ENCODE measurements at places on chromosomes 7 and 10.
A peak's percentile ranks its signal among the peaks of the same experiment; 100 is the strongest.

- no peak for DNase-seq
Measured at GRCh38 chr10:14800397-14800796, 25.7 kb upstream of the FAM107B start.

GRCh38 chr7:120014925-120015465, 258.0 kb upstream of the KCND2 start:
- no peak for DNase-seq

DNA sequence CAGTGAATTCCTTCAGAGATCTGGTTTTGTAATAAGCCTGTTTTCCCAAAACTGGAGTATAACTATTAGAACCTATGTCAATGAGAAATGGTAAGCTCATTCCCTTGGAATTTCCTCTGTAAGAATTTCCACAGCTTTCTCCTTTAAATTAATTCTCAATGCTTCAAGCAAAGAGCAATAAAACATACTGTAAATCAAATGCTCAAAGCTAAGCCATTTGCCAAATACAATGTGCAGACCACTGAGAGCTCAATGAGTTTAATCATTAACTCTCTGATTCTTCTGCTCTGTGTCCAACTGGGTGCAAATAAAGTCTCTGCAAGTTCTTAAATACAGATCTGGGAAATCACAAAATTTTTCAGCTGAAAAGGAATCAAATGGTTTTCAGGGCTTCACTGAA, 227.6 kb upstream of the IMMP2L start:
- DNase-seq: no peak

- DNase-seq: no peak
Measured at GRCh38 chr7:142890874-142891485, 5.4 kb upstream of the TRPV6 start.

DNA sequence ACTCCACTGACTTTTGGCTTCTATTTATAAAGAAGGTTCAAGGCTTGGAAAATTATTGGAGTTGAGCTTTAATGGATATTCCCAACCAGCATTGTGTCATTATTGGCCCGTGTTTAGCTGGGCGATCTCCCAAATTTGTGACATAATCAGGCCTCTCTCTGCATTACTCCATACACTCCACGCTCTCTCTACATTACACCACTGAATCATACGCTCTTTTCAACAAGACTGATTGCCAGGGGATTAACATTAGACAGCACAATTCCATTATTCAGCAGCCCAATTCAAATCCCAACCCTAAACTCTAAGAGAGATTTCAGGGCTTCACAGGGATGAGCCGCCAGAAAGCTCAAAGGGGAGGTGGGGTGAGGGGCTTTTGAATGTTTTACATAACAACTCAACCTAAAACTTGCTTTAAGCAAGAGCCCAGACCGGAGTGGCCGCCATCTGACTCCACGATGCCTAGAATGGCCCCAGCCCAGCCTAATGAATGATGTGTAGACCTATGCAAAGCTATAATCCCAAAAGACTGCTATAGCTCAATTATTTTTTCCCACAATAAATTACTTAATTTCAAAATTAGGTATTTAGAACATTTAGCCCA, 61.8 kb downstream of the FGFR2 start:
- DNase-seq: peak; percentile 92

DNA sequence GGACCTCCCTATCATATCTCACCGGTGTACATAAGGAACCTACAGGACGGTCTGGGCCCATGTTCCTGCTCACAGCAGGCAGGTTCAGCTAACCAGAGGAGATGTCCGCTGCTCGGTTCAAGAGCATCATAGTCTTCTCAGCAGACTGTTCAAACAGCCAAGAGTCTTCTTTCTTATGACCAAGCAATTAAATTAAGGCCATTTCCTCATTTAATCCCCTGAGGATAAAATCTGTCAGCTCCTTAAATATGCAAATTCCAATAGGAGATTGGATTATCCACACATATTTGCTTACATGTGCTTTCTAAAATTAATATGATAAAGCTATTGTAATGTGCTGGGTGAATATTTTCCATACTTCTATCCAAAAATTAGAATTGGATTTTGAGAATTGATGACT, 59.7 kb downstream of the LMBR1 start:
- DNase-seq: no peak

DNA sequence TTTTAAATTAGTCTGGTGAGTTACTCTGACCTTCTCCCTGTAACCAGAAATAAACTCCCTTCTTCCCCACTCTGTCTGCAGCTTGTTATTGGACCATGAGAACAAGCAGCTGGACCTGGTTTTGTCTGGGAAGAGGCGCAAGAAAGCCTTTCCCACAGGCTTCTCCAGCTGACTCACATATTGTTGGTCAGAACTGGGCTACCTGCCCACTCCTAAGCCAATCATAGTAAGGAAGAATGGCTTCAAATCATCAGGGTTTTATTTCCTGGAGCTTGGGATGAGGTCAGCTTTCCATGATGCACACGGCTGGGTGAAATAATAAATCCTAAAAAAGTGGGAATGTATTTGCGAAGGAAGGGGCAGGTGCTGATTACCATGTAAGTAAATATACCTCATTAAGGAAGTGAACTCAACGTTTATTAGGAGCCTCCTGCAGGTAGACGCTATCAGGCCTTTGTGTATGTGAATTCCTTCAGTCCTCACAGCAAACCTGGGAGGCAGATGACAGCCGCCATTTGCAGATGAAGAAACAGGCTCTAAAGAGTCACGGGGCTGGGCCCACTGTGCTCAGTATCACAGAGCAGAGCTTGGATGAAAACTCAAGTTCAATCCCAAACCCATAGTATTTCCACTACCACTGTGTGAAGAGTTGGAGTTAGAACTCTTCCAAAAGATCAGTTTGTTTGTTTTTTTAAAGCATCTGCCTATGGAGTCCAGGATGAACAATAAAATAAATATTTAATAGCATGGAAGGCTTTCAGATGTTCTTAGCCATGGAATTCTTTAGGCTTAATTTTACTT, 32.8 kb downstream of the IL15RA start:
- DNase-seq: peak; percentile 95

- no peak for DNase-seq
Measured at GRCh38 chr10:80509403-80510161, 28.1 kb upstream of the SH2D4B start.

DNA sequence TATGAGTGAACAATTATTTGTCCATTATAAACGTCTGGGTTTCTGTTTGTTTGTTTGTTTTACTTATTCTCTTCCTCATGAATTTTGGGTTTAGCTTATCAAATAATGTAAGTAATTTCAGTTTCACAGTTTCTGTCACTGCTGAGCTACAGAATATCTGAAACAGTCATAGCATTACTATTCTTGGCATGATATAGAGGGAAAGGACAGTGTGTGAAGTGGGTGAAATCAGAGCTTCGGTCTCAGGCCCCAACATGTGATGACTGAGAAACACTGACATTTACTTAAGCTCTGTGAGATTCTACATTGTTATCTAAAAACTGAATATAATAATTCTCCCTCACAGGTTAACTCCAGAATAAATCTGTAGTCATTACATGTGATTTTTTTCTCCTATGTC, 8.8 kb upstream of the OR6V1 start:
- no peak for DNase-seq

DNA sequence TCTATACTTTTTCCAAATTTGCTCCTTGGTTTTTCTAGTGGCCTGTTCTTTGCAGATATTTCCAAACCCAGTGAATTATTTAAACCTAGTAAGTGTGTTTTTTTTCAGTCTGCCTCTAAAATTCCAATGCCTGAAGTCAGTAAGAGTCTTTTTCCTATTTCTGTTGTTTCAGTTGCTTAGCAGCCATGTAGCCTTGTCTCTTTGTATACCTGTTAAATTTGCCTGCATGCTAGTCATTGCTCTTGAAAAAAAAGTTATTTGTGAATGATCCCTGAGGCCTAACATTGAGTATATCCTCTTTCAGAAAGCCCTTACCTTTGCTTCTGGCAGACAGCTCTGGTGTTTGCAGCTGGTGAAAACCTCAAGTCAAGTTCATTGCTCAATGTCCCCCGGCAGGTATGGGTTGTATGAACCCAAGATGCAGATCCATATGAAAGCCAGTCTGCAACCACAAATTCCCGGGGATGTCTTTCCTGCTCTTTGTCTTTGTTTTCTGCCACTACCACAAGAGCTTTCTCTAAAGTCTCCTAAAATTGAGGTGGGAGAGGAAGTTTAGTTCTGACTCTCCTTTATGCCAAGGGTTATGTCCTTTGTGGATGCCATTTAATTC, 35.7 kb downstream of the CH25H start:
- no peak for DNase-seq

- no peak for DNase-seq
Measured at GRCh38 chr10:130935897-130936550, 375.5 kb downstream of the TCERG1L start.

- DNase-seq: no peak
Measured at GRCh38 chr7:69335331-69335730, 262.9 kb upstream of the AUTS2 start.

GRCh38 chr7:88363249-88363648, 56.6 kb upstream of the STEAP4 start:
- DNase-seq: no peak

GRCh38 chr10:3347413-3348182, 175.0 kb upstream of the PITRM1 start:
- no peak for DNase-seq

DNA sequence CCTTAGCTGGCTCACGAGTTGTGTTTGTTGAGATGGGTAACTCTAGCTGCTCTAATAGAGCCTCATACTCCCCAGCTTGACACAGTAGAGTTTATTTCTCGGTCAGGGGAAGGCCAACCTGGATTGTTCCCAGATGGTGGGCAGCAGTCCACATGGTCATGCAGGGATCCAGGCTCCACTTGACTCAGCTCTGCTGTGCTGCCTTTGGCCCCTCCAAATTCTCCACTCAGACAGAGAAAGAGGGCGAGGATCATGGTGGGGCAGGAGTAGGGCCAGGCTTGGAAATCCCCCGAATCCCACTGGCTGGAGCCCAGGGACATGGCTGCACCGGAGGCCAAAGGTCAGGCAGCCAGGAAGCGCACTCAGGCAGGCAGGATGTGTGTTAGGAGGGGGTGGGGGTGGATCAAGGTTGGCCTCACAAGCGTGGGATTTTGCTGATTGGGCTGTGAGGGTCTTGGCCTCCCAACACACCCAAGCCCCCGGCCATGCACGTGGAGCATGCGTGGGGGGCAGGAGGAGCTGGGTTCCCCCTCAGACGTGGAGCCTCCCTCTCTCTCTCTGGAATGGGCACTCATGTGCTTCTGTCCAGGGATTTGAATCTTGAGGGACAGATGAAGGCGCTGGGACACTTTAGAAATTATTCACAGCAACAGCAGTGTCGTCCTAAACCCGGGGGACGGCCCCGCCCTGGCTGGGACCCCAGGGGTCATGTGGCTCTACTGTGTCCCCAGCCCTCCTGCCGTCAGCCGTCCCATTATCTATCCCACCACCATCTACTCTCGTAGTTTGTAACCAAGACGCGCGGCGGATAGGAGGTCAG, 44.8 kb downstream of the PDGFA start:
- peak; percentile 14 for DNase-seq

DNA sequence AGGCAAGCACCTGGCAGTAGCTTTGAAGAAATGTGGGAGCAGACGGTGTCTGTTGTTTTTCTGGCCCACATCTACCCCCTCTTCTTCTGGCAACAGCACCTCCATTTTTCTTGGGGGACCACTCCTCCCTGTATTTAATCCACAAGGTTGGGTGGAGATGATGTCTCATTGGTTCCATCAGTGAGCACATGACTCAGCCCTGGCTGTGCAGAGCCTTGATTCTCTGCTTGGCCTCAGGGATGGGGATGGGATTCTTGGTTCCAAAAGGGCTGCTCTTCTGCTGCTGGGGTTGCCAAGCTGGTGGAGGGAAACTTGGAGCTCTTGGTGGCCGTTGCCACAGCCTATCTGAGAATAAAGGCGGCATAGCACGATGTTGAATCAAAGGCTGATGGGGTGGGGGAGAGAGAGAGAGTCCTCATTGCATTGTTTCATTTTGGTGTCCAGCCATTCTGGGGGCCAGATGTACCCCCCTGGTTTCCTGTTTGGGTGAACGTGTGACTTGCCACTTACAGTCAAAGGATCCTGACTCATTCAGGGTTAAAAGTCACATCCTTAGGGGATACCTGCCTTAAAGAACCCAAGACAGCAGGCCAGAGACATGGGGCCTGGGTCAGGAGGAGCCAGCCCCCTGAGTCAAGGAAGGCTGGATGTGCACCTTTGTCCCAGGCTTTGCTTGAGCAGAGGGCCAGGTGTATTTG, 25.9 kb downstream of the GRK5 start:
- DNase-seq: no peak

GRCh38 chr10:17225808-17226207, 2.2 kb upstream of the VIM start:
- no peak for DNase-seq

- DNase-seq: no peak
Measured at GRCh38 chr7:38728145-38728544, 97.0 kb upstream of the AMPH start.

GRCh38 chr7:137606061-137606674, 240.6 kb downstream of the DGKI start:
- DNase-seq: no peak

DNA sequence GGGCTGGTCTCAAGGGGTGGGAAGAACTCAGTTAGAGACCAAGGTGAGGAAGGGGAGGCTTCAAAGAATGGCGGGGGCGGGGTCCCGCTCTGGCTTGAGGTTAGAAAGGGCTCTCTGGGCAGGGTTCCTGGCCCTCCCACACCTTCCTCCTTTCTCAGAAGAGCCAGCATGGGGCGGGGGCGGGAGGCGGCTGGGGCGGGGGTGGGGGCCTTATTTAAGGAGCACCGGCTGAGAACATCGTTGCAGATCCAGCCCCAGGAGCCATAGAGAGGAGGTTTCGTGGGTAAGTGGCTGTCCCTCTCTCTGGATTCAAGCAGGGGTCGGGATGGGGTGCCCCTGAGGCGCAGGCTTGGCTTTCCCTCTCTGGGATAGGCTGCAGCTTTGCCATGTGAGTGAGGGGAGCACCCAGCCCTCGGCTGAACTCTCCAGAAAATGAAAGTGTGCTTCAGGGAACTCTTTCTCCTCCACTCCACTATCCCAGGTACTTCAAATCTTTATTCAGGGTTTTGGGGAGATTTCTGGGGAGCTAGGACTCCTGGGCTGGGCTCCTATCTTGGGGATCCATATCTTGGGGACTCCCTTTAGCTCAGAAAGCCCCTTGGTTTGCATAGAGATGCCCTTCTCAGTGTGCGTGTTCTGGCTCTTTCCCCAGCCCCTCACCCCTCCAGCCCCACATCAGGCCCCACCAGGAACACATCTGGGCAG, 3.3 kb upstream of the CUEDC2 start:
- DNase-seq: no peak

DNA sequence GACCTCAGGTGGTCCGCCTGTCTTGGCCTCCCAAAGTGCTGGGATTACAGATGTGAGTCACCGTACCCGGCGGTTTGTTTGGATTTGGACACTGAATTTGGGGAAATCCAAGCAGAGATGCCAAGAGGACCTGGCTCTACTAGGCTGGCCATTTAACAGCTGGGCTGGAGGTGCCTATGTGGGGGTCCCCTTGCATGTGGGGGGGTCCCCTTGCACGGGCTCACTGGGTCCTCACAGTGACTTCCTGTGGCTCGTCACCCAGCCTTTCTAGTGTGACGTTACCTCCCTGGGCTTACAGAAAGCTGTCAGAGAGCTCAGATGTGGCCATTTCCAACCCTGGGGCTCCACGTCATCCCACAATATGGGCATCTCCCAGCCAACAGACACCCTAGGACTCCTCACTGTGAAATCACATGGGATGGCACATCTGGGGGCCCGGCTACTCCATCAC, 49.3 kb upstream of the GNA12 start:
- no peak for DNase-seq
